Mesothelial cell of epicardium (in vitro differentiated cells): ENCODE measurements at places on chromosomes 11 and 22. TPM values are rescaled to one million over a fixed set of nuclear protein-coding genes. Genes with fewer than 3 reads are reported as not detected.

Gene CCND1
- 215 to 224 TPM (median 217 TPM) in 3 replicates for total RNA-seq

Gene OR4A16
- not detected in 3 replicates for total RNA-seq

Gene KIAA1671
- total RNA-seq, result 21.8 to 22.4 TPM (median 22.0 TPM) in 3 replicates

Gene FXYD6
- 114 to 125 TPM (median 116 TPM) in 3 replicates for total RNA-seq

- no peak overlapping the region for H3K4me3 ChIP-seq
- H3K27me3 ChIP-seq, result no peaks in the 10 kb centered on the region
- no peaks in the 10 kb centered on the region for H3K4me1 ChIP-seq
Observed at GRCh38 chr22:46240073-46240472, 10.0 kb downstream of the CDPF1 start.

GRCh38 chr22:50247748-50248147 is 2.9 kb upstream of the TUBGCP6 start:
- peak overlapping the region; percentile 36 for H3K4me3 ChIP-seq
- no peak for DNase-seq
- H3K4me1 ChIP-seq, result peaks cover 24% of the 10 kb centered on the region
- H3K27ac ChIP-seq, result no peak overlapping the region
- no peaks in the 10 kb centered on the region for H3K27me3 ChIP-seq
- peaks cover 1% of the 10 kb centered on the region for H3K36me3 ChIP-seq

DNA sequence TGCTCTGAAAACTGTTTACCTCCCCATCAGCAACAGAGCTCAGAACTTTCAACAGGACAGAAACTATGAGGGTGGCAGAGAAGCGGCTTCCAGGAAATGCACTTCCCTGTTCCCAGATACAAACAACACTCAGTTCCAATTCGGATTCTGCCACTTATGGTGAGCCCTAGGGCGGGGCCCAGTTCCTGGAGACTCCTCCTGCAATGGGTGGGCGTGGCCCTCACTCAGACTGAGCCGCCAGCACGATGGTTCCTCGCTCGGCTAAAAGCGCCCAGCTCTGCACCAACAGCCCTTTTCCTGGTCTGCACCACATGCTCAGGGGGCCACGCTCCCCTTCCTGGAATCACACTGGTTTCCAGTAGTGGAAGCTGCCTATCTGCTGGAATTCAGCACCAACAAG is 314.1 kb downstream of the CTTN start:
- H3K27me3 ChIP-seq, result peaks cover 3% of the 10 kb centered on the region
- H3K4me1 ChIP-seq, result peaks cover 23% of the 10 kb centered on the region
- no peak overlapping the region for H3K4me3 ChIP-seq
- no peak overlapping the region for H3K27ac ChIP-seq
- no peaks in the 10 kb centered on the region for H3K36me3 ChIP-seq

DNA sequence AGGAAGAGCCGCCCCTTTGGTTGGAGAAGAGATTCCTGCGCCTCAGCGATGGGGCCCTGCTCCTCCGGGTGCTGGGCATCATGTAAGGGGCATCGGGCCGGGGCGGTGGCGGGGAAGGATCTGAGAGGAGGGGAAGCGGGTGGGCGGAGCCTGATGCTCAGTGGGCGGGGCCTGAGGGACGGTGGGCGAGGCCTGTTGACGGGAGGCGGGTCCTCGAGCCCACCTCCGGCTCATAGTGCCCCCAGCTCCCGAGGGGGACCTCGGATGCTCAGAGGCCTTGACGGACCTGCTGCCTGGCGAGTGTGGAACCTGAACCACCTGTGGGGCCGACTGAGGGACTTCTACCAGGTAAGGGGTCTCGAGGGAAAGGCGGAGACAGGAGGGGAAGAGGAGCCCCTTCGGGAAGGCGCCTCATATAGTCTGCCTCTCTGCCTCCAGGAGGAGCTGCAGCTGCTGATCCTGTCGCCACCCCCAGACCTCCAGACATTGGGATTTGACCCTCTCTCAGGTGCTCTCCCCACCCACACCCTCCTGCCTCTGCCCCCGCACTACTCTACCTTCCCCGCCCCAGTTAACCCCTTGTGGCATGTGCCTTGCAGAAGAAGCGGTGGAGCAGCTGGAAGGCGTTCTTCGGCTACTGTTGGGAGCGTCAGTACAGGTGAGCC is 799 bp downstream of the CCDC88B start:
- no peak for DNase-seq
- peak overlapping the region; percentile 63 for H3K4me3 ChIP-seq
- H3K27me3 ChIP-seq, result peaks cover 3% of the 10 kb centered on the region

DNA sequence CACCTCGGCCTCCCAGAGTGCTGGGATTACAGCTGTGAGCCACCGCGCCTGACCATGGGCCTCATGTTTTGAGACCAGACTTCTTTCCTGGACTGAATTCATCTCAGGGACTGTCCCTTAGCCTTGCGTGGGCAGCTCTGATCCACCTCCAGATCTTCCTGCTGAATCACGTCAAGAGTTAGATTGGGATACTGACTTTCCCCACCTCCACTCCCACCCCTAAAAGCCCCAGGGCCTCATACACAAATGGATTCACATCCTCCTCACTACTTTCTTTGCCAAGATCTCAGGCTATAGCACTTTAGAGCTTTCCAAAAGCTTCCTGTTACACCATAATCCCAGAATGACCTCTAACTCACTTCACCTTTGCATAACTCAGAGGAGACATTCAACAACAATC is 12.1 kb downstream of the CCDC87 start:
- no peak for DNase-seq
- peaks cover 3% of the 10 kb centered on the region for H3K36me3 ChIP-seq
- H3K4me3 ChIP-seq, result no peak overlapping the region
- peaks cover 12% of the 10 kb centered on the region for H3K27me3 ChIP-seq

DNA sequence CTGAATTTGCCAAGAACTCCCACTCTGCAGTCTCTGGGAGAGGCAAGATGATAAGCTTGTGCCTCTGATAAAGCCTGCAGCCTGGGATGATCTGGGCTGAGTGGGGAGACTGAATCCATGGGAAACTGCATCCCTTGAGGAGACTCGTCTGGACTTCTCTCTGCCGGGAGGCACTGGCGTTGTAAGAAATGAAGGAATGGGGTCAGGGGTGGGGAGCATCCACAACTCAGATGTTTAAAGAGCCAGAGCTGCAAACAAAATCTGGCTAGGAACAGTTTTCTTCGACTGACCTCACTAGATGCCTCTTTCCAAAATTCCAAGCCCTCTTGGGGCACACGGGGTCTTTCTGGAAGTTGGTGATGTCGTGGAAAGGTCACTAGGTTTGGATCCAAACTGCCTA is 64.4 kb downstream of the SPON1 start:
- no peaks in the 10 kb centered on the region for H3K36me3 ChIP-seq
- DNase-seq, result no peak
- peaks cover 41% of the 10 kb centered on the region for H3K4me1 ChIP-seq
- H3K27ac ChIP-seq, result no peak overlapping the region

DNA sequence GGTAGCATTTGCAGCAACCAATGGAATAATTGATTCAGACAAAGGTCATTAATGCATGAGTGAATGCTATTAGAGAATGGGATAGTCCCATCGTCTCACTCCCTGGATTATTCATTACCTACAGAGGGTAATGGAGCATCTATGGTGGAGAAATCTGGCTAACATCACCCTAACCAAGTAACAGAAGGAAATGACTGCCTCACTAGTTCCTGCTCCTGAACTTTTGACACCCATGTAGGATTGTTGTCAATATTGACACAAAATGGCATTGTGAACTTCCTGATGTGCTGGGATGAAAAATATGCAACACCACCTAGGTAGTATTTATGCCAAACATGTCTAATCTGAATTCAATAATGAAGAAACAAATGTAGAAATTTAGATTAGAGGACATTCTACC is 44.0 kb upstream of the KIRREL3 start:
- no peak overlapping the region for H3K27ac ChIP-seq
- no peaks in the 10 kb centered on the region for H3K4me1 ChIP-seq
- DNase-seq, result no peak
- no peak overlapping the region for H3K4me3 ChIP-seq
- peaks cover 22% of the 10 kb centered on the region for H3K27me3 ChIP-seq

DNA sequence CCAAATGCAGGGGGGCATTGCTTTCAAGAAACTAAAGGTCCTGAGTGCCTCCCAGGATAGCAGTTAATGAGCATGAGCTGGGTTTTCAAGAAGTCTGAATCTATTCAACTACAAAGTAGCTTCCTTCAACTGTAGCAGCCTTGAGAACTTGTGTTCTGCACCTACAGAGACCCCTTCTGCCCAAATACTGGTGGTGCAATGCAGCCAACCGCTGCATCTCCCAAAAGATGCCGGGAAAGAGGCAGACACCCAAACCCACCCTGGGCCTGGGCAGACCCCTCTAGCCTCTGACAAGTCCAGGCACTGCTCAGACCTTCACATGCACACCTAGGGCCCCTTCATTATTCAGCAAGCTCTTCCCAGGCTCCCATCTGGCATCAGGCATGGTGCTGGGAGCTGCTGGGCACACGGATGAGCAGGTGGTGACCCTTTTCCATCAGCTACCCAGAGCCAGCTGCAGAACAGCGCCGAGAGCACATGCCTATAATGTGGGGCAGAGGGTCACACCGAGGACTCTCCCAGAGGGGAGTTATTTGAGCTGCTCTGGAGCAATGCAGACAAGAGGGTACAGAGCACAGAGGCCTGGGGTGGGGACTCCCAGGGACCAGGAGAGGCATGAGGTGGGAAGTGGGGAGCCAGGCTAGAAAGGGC is 44.9 kb upstream of the ETS1 start:
- no peak overlapping the region for H3K27ac ChIP-seq
- H3K4me3 ChIP-seq, result no peak overlapping the region
- peaks cover 11% of the 10 kb centered on the region for H3K4me1 ChIP-seq
- DNase-seq, result no peak
- H3K36me3 ChIP-seq, result no peaks in the 10 kb centered on the region

- no peak overlapping the region for H3K27ac ChIP-seq
- H3K4me3 ChIP-seq, result no peak overlapping the region
- H3K27me3 ChIP-seq, result no peaks in the 10 kb centered on the region
- H3K36me3 ChIP-seq, result no peaks in the 10 kb centered on the region
- no peak for DNase-seq
Observed at GRCh38 chr11:12180257-12181205, 70.1 kb downstream of the MICAL2 start.

DNA sequence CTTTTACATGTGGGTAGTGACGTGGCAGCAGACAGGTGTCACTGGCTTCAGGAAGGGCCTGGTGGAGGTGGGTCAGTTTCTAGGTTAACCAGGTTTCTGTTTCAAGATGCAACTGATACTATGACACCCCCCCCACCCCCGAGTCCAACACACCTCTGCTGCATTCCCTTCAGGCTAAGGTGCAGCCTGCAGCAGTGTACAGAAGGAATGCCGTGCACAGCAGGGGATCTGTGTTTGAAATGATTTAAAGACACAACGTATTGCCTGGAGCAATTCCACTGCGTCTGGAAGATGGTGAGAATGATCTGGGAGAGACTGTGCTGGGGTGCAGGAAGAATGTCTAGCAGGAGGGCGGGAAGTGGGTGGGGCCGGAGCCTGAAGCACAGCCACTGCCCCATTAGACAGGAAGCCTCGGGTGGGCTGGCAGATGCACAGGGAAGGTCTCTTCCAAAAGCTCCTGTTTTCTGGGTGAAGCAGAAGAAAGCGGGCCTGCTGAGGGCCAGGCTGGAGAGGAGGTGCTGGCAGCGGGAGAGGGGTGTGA is 11.9 kb upstream of the TESMIN start:
- H3K36me3 ChIP-seq, result no peaks in the 10 kb centered on the region
- peak overlapping the region; percentile 49 for H3K4me3 ChIP-seq
- DNase-seq, result peak; percentile 49

- peaks cover 15% of the 10 kb centered on the region for H3K36me3 ChIP-seq
- no peaks in the 10 kb centered on the region for H3K27me3 ChIP-seq
- no peaks in the 10 kb centered on the region for H3K4me1 ChIP-seq
- DNase-seq, result no peak
- H3K27ac ChIP-seq, result no peak overlapping the region
- H3K4me3 ChIP-seq, result no peak overlapping the region
Observed at GRCh38 chr11:60933416-60934123, 9.3 kb downstream of the TMEM132A start.

GRCh38 chr11:2886191-2886894 is 768 bp upstream of the CDKN1C start:
- H3K4me3 ChIP-seq, result peak overlapping the region; percentile 54
- peaks cover 5% of the 10 kb centered on the region for H3K36me3 ChIP-seq
- H3K27me3 ChIP-seq, result no peaks in the 10 kb centered on the region
- peak overlapping the region; percentile 64 for H3K27ac ChIP-seq
- peaks cover 36% of the 10 kb centered on the region for H3K4me1 ChIP-seq

- no peak overlapping the region for H3K4me3 ChIP-seq
- no peaks in the 10 kb centered on the region for H3K36me3 ChIP-seq
- peaks cover 8% of the 10 kb centered on the region for H3K27me3 ChIP-seq
- no peaks in the 10 kb centered on the region for H3K4me1 ChIP-seq
Observed at GRCh38 chr11:1402355-1403077, 12.8 kb downstream of the BRSK2 start.
